ENCODE measurements at places on chromosomes 13 and 19.

DNA sequence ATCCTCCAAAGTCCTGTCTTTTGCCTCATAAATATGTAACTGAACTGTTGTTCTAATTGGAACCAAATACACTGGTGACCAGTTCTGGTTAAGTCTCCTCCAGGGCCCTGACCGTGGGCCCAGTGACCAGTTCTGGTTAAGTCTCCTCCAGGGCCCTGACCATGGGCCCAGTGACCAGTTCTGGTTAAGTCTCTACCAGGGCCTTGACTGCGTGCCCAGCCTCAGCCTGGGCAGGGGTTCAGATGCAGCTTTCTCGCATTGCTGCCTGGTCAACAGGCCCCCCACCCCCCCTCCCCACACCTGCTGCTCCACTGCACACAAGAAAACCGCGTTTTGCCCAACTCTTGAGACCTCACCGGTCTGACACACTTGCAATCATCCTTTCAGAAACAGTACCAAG, 3.8 kb upstream of the GRTP1 start:
- DNase-seq, result no peak

DNA sequence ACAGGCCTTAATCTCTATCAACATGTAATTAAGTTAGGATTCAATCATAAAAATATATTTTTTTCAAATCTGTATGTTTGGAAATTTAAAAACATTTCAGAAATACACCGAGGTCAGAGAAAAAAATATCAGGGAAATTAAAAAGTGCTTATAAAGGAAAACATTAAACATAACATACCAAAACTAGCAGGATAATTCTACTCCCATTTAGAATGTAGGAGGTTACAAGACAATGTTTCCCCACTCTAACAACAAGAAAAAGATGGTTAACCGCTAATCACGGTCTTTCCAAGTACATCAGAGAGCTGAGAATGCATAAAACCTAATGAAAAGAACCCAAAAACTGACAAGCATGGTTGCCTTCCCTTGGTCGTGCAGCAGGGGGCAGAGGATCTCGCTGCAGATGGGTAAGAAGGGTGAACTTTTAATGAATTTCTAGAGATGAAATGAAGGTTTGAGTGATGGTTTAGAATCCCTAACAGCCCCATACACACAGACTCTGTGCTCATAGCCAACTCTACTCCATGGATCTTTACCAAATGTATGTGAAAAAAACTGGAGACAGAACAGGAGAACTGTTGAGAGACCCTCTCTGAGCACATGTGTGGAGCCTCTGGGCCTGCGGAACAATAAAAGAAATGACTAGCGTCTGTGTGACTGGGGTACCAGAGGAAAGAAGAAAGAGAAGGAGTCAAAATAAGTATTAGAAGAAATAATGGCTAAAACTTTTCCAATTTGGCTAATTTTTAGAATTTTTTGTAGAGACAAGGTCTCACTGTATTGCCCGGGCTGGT, 51.3 kb upstream of the LSM14A start:
- no peak for DNase-seq

DNA sequence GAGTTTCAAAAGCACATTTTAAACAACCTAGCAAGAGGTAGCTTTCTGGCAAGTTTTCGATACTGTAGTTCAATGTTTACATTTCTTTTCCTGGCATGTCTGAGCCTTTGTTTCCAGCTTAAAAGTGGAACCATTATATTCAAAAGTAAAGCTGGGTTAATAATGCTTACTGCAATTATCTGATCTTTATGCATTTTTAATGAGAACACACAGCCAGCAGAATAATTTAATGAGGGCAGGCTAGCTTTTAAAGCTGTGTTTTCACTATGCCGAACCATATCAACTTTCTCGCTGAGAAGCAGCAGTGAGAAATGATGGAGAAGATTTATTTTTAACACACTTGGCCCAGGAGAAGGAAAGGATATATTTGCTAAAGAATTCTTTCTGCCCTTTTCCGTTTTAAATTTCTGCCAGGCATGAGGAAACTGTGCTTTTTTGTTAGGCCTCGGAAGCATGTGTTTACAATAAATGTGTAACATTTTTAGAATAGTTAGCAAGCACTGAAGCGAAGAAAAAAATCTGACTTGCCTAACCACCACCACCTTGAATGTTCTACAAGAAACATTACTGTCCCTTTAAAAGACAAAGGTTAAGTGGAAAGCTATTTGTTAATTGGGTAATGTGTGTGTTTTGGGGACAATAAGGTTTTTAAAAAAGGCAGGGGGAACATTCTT, 1.0 kb downstream of the MBNL2 start:
- DNase-seq, result no peak

DNA sequence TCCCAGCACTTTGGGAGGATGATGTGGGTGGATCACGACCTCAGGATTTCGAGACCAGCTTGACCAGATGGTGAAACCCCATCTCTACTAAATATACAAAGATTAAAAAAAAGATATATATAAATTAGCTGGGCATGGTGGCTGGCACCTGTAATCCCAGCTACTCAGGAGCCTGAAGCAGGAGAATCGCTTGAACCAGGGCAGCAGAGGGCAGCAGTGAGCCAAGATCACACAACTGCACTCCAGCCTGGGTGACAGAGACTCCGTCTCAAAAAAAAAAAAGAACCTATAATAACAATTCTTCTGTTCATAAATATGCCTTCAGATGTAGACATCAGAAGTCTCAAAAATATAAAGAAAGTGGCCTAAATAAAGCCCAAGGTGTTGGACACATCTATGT, 7.6 kb downstream of the ZNF737 start:
- no peak for DNase-seq

DNA sequence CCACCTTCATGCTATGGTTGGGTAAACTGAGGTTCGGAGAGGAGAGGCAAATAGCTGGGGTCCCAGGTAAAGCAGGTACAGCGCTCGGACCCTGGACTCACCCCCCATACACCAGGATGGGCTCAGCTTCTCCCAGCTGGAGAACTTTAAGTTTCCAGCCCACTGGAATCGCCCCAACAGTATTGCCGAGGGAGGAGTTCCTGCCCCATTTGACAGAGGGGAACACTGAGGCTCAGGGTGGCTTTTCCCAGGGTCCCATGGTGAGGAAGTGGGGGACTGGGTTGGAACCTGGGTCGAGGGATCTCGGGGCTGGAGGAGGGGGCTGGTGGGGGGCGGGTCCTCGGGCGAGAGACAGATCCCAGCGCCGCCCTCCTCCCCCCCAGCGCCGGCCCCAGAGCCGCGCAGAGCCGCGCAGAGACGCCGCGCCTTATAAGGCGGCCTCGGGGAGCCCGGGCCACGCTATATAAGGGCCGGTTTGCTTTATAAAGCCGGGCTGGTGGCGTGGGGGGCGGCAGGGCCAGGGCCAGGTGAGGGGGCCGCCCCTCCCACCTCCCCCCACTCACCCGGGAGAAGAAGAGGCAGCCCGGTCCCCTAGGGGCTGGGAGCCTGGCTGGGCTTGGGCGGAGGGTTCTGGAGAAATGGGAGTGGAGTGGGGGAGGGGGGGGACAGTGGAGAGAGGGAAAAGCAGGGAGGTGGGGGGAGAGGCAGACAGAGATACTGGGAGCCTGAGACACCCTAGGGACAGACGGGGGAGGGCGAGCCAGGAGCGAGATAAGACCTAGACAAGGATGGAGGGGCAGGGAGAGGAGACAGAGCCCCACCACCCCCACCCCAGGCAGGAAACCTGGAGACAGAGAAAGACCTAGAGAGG, 1.1 kb downstream of the CNN1 start:
- no peak for DNase-seq

DNA sequence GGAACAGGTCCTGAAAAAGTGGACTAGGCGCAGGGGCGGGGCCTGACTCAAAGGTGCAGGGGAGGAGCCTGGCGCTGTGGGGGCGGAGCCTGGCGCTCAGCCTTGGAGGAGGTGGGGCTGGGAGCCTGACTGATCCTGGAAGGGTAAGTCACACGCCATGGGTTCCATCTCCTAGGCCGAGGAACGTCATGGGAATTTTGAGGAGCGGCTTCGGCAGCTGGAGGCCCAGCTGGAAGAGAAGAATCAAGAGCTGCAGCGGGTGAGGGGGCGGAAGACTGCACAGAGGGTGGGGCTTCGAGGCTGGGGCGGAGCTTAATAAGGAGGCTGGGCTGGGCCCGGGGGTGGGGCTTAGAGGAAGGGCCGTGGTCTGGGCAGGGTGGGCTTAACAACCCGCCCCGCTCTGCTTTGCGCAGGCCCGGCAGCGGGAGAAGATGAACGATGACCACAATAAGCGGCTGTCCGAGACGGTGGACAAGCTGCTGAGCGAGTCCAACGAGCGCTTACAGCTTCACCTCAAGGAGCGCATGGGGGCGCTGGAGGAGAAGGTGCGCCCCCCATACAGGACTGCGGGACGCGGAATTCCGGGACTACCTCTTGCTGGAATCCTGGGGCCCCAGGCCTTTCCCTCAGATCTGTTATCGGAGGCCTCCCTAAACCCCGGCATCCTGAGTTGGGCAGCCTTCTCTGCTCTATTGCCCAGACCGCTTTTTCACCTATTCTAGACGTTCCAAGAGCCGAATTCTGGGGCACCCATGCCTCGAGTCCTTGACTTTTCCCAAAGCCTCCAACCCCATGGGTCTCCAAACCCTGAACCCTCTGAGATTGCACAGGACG, 14.5 kb downstream of the PPFIA3 start:
- no peak for DNase-seq

DNA sequence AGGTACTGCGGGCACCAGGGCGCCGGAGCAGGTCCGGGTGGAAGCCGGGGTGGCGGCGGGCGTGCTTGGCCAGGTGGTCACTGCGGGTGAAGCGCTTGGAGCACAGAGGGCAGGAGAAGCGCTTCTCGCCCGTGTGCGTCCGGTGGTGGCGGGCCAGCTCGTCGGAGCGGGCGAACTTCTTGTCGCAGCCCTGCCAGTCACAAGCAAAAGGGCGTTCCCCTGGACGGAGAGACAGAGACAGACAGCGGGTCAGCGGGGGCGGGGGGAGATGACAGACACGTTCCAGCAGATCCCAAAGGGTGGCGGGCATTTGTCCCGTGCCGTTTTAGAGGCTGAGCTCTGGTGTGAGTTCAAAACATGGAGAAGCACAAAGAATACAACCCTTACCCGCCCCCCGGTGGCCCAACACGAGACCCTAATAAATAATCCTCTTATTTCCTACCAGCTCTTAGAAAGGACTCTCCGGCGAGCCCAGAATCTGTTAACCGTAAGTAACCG, 6.3 kb upstream of the REXO1 start:
- no peak for DNase-seq

- DNase-seq, result no peak
Observed at GRCh38 chr19:17339088-17339741, 1.9 kb downstream of the GTPBP3 start.

GRCh38 chr13:38647312-38647711, 39.6 kb upstream of the FREM2 start:
- DNase-seq, result no peak

- DNase-seq, result no peak
Observed at GRCh38 chr13:109900320-109900719, 113.9 kb upstream of the IRS2 start.

DNA sequence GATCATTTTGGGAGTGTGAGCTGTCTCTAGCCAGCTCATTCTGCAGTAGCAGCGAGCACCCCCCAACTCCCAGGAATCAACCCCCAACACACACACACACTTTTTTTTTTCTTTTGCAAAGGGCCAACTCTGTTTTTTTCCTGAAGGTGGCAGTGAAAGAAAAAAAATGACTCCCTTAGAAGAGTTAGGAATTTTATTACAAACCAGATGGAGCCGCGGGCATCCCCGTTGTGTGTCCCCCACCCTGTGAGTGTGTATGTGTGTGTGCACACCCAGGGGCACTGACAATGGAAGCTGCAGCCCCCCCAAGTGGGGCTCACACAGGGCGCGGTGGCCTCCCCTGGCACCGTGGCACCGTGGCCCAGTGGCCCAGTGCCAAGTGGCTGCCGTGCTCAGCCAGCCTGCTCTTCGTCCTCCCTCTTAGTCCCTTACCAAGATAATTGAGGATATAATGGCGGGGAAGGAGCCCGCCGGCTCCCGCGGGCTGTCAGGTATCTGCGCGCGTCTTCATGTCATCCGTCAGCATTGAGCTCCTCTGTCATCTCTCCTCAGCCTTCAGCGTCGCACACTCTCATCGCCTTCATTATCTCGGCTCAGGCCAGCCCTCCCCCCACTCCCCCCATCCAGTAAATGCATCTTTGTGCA, 314.1 kb downstream of the ZNF536 start:
- no peak for DNase-seq

DNA sequence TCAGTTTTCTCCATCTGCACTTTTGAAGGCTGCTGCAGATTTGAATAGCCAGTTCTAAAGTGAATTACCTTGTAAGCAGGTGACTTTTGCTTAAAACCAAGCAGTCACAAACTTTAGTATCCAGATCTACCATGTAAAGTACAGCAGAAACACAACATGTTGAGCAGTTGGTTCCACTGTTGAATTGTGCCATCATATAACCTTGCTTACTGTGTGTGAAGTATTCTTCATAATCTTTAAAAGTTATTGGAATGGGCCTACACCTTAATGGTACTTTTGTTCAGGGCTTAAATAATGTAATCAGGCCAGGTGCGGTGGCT, 23.2 kb upstream of the MTUS2 start:
- no peak for DNase-seq

GRCh38 chr13:114161028-114161556, 18.0 kb upstream of the CFAP97D2 start:
- DNase-seq, result no peak

GRCh38 chr13:20499986-20500385, 25.7 kb downstream of the CRYL1 start:
- DNase-seq, result no peak

DNA sequence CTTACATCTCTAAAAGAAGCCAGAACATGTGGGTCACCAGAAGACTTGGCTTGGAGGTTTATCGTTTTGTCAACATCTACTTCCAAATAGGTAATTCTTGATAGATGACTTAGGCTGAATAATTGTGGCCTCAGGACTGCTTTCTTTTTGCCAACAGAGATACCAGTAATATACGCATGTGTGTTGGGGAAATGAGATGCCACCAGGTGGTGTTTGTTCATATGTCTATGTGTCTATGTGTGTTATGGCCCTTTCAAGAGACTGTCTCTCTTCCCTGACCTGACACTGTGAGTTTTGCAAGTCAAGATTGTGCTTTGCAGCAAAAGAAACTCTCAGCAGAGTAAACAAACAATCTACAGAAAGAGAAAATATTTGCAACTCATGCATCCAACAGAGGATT, 31.6 kb upstream of the METTL21C start:
- DNase-seq, result no peak

- no peak for DNase-seq
Observed at GRCh38 chr19:54114340-54115108, 933 bp downstream of the TFPT start.

DNA sequence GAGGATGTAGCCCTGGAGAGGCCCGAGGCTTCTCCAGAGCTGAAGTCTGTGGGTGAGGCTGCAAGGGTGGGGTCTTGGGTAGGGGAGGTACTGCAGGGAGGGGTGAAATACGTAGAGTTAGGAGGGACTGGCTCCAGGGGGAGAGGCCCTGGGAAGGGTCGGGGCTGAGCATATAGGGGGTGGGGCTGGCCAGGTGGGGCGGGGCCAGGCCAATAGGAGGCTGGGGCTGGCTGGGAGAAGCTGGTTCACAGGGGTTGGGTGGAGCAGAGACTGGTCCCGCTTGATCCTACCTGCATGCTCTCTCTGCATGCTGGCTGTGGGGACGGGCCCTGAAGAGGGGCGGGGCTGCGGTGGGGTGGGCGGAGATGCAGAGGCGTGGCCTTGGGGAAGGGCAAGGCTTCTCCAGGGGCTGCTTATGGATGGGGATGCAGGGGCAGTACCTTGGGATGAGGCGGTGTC, 51.9 kb downstream of the CELF5 start:
- DNase-seq, result no peak

- DNase-seq, result no peak
Observed at GRCh38 chr13:114264886-114265611, 16.4 kb upstream of the UPF3A start.
